Activated CD8-positive, alpha-beta memory T cell treated with anti-CD3 and anti-CD28 coated beads for 1 hour (primary cell): ENCODE measurements at places on chromosomes 5 and 9.

GRCh38 chr5:65855766-65856315 is 70.5 kb upstream of the ERBIN start:
- DNase-seq, result no peak

DNA sequence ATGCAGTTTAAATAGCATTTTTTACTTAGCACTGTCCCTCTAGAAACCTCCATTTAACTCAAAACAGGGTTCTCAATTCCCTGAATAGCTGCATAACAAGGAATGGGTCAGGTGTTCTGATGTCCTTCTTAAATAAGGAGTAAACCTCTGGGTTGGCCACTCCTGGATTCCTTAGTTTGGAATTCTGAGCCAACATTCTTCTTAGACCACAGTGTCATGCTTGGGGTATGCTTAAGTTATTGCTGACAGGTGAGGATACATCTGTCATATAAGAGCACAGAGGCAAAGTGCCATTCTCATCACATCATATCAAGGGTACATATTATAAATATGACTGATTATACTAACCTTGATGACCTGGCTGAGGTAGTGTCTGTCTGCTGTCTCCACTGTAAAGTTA is 179.9 kb upstream of the SEMA6A start:
- no peak for DNase-seq

DNA sequence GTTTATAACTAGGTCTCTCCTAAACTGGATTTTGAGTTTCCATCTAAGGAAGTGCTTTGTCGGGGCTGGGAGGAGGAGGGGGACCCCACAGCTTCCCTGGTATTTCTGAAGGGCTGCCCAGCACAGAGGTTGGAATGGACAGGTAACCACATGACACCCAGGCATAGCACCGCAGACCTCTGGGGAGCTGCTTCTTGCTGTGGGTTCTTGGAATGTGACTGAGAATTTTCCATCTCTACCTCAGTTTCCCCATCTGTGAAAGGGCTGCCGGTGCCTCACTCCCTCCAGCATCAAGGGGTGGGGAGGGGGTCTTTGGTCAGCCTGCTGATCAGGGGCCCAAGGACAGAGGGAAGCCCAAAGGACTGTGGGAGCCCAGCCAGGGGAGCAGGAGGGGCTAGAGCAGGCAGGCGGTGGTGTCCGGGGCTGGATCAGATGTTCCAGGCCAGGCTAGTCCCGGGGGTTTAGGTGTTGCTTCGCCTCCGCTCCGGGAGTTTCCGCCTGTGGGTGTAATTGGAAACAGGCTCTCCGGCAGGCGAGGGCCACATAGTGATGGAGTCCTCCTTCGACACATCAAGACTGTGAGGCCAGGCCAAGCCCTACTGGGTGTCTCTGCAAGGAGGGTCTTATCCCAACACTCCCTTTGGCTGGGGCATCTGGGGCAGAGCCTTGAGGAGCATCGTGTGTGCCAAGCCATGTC is 3.3 kb downstream of the OLFML2A start:
- DNase-seq, result no peak

- DNase-seq, result no peak
These were observed 22.1 kb upstream of the UGCG start for GRCh38 chr9:111874500-111874899.

- DNase-seq, result no peak
These were observed 9.4 kb downstream of the LCN12 start for GRCh38 chr9:136961279-136962065.

GRCh38 chr5:137438932-137439331 is 60.2 kb downstream of the SPOCK1 start:
- no peak for DNase-seq

- no peak for DNase-seq
These were observed 15.9 kb downstream of the FLT4 start for GRCh38 chr5:180633283-180634177.

GRCh38 chr5:1662559-1663085 is 137.0 kb downstream of the MRPL36 start:
- DNase-seq, result no peak

DNA sequence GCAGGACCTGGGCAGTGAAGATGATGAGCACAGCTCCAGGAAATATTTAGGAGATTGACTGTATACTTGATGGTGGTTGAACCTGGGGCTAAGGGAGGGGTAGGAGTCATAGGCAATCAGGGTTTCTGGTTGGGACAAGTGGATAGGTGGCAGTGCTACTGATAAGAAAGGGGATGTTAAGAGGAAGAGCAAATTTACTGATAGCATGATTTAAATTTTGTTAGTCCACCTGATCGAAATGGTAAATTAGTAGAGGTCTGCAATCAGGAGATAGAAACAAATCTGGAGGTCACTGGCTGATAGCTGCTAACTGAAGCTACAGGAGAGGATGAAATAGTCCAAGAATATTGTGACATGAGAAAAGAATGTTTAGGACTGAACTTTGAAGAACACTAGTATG is 5.7 kb upstream of the C5orf34 start:
- no peak for DNase-seq

GRCh38 chr5:34038390-34038789 is 4.6 kb downstream of the C1QTNF3 start:
- DNase-seq, result no peak

DNA sequence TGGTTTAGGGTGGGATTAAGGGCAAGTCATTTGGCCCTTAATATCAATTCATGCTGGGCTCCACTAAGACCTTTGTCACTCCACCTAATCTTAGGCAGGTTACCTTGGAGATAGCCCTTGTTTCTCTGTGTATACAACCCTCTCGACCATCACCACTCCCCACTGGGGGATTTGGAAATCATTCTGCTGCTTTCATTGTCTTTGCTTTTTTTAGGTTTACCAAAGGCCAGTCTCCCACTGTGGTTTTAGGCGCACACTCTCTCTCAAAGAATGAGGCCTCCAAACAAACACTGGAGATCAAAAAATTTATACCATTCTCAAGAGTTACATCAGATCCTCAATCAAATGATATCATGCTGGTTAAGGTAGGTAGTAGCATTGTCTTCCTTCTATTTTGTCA is 6.2 kb downstream of the GZMK start:
- no peak for DNase-seq

GRCh38 chr5:17944046-17944445 is 309.8 kb downstream of the TAF11L14 start:
- no peak for DNase-seq

DNA sequence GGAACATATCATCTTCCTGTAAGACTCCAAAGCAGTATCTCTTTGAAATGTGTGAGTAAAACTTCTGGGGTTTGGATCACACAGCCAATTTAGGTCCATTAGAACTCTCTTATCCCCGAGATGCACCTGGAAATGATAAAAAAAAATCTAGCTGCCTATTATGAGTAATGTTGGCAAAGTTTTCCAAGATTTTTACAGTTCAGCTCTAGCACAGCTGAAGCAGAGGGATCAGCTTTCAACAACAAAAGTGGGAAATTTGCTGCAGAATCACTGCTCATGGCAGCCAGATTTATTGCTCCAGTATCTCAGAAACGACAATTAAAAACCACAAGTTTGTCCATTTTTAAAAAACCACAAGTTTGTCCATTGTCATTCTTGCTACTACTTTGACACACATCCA is 292.2 kb downstream of the IRX2 start:
- no peak for DNase-seq

DNA sequence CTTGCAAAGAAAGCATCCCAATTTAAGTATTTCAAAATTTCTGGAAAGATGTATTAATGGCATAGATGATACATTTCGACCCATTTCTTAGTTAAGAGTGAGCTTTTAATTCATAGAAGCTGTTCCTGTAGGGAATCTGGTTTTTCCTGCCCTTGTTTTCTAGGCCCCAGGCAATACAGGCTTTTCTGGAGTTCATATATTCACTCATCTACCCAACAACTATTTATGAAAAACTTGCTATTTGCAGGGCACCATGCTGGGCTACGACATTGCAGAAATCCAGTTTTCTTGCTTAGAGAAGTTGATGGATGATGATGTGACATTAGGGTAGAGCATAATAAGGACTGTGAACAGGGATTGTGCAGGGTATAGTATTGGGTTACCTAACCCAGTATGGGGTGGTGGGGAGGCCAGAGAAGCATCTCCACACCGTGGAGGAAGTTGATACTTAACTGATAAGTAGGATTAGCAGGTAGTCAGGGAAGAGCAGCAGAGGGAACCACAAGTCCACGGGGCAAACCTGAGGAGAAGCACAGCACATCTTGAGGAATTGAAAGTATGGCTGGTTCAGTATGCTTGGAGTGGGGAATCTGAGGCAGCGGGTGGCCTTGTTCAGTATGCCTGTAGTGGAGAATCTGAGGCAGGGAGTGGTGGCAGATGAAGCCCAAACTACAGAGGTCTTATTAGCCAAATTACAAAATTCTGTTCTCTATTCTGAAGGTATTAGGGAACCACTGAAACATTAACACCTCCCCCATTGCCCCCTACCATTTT is 247.5 kb downstream of the ARRDC3 start:
- no peak for DNase-seq

DNA sequence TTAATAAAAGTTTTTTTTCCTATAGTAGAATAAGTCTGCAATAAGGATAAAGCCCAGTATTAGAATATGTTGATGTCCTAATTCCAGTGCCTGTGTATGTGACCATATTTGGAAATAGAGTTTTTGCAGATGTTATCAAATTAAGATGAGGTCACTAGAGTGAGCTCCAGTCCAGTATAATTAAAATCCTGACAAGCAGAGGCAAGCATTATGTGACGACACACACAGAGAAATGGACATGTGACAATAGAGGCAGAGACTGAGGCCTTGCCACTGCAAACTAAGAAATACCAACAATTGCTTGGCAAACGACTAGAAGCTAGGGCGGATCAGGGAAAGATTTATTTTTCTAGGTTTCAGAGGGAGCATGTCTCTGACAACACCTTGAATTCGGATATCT is 216.4 kb upstream of the CYLC2 start:
- DNase-seq, result no peak

DNA sequence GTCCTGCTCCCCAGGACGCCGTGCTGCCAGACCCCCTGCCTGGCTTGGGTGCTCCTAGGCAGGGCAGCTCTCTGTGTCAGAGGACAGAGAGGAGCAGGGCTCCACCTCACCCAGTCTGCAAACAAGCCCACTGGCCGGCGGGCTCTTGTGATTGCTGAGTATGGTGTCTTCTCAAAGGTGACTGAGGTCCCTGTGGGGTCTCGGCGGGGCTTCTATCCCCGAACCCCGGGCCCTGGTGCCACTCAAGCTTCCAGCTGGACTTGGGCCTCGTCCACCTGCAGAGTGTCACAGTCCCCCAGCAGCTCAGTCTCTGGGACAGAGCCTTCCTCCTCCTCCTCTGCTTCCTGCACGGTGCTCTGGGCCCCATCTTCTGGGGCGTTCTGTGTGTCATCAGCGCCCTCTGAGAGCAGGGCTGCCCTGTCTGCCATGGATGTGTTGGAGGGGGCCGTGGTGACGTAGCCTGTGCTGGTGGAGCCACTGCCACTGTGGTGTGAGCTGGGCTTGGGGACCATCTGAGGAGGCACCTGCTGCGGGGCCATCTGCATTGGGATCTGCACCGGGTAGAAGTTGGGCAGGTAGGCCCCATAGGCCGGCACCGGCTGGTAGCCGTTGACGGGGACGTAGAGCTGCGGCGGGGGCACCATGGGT is 226.5 kb downstream of the ROR2 start:
- DNase-seq, result no peak
